ENCODE measurements at places on chromosomes 7 and 10.

- DNase-seq, result no peak
Measured at GRCh38 chr7:108406222-108406890, 49.9 kb downstream of the NRCAM start.

DNA sequence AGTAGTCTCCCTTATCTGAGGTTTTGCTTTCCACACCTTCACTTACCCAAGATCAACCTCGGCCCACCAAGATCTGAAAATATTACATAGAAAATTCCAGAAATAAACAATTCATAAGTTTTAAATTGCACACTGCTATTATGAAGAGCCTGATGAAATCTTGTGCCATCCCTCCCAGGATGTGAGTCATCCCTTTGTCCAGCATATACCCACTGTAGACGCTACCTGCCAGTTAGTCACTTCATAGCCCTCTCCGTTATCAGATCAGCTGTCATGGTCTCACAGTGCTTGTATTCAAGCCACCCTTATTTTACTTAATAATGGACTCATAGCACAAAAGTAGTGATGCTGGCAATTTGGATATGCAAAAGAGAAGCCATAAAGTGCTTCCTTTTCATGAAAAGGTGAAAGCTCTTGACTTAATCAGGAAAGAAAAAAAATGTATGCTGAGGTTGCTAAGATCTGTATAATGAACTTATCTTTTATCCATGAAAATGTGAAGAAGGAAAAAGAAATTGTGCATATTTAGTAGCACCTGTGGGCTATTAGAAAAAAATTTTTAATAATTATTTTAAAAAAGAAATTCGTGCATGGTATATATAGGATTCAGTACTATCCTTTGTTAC, 9.8 kb upstream of the MRPS16 start:
- DNase-seq, result no peak

DNA sequence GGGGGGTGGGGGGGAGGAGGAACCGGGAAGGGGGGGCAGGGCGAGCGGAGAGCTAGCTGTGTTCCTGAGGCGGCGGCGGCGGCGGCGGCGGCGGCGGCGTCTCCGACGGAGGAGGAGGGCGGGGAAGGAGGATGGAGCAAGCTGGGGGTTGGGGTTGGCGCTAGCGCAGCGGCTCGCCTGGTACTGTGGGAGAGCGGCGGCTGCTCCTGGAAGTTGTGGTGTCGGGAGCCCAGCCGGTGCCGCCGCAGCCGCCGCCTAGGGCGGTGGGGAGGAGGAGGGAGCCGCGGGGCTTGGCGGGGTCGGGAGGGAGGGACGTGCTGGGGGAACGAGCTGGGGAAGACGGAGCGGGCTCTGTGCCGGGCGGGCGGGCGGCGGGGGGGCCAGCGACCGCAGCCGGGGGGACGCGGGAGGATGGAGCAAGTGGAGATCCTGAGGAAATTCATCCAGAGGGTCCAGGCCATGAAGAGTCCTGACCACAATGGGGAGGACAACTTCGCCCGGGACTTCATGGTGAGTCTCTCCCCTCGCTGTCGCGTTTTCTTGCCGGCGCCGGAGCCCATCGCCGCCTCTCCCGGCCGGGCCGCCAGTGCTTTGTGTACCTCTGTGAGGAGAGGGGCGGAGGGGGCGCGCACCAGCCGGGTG, at the start of gene PTPN12:
Gene PTPN12, plus strand, starts transcription at position 160 of the 642 bp plus-strand sequence. Its CDS starts 252 bp downstream, at position 412.
- peak; percentile 45 for DNase-seq

DNA sequence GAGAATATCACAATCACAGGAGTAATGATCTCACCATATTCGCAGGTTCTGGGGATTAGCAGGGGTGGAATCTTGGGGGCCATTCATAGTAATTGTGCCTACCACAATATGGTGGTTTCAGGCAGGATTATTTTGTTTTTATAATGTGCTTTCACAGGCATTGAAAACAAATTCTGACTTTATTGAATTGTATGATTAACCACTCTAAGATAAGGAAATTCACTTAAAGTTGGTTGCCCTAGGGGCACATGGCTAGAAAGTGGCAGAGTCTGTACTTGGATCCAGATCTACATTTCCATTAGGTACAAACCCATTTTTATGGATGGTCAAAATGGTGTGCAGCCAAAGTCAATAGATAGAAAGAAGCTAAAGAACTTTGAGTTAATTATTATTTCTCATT, 1.7 kb downstream of the CROT start:
- no peak for DNase-seq

GRCh38 chr7:22931011-22931410, 82.9 kb downstream of the HYCC1 start:
- DNase-seq, result no peak

GRCh38 chr10:133143200-133143533, 16.9 kb upstream of the KNDC1 start:
- DNase-seq, result no peak

DNA sequence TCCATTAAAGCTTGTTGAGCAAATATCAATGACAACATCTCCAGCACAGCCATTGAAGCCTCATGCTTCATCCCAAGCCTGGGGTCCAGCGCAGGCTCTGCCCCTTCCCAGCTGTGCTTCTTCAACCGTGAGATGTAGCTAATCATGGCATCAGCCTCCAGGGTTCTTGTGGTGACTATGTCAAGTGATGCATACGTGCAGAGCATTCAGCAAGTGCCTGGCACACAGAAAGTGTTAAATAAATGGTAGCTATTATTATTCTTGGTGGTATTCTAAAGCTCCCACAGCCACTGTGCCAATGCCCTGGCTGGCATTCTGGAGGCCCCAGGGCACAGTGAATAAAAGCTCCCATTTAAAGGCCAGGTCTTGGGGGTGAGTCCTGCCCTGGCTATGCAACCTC, 146.6 kb downstream of the WDR11 start:
- DNase-seq, result no peak

DNA sequence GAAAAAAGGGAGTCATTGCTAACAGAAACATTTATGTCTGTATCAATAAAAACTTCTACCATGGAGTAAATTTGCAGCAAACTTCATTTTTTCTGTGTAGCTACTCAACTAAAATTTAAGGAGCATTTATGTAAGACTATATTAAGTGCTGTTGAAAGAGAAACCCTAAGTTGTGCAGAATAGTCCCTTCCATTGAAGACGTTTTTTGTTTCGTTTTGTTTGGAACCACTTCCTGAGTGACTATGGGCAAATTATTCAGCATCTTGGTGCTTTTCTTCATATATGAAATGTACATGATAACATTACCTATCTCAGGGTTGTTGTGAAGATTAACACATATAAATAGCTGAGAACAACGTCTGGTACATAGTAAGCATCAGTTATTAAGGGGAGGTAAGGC, 24.3 kb downstream of the SEM1 start:
- no peak for DNase-seq

DNA sequence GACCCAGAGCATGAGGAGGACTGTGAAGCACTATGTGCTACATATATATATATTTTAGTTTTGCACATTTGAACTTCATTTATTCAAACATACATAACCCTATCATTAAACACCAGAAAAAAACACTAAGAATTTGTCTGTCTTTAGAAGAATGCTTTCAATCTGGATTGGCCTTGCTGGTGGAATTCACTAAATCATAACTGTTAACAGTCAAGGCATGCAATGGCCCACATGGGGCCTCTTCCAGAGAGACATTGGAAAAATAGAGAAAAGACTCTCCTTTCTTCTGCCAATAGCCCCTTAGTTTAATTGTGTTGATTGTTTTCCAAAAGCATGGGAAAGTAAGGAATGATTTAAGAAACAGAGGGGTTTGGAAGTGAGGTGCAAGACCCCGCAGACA, 77.9 kb downstream of the MRPL32 start:
- DNase-seq, result no peak

DNA sequence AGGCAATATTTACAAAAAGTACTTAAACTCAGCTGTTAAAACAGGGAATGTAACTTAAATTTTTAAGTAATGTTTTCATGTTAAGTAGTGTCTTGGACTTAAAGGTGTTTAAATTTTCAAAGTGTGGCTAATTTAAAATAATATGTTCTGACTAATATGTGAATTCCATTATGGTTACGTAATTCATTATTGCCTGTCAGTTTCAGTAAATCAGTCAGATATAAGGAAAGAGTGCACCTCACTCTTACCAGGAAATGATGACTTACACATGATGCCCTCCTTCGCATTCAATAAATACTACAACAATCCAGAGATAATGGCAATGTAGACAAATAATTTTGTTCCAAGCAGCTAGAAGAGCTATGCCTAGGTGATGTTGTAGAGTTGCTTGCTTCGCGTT, 69.0 kb upstream of the WNT16 start:
- DNase-seq, result no peak

- DNase-seq, result peak; percentile 70
Measured at GRCh38 chr7:6516387-6516983, 34.8 kb downstream of the GRID2IP start.

DNA sequence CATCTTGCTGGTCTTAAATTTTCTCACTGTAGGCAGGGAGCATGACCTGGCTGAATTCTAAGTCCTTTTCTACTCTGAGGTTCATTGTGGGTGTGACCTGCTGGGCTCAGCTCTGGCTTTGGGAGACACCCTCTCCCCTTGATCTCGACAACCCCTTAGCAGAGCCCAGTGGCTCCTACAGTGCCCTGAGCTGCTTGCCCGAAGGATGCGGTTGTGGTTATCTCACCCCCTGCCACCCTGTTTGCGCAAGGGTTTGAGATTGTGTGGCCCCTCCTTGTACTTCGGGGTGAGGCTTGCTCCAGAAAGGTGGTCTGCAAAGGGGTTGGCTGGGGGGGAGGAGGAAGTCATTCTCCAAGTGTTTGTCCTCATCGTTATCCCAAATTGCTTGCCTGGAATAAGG, 55.3 kb downstream of the TCF7L2 start:
- no peak for DNase-seq

DNA sequence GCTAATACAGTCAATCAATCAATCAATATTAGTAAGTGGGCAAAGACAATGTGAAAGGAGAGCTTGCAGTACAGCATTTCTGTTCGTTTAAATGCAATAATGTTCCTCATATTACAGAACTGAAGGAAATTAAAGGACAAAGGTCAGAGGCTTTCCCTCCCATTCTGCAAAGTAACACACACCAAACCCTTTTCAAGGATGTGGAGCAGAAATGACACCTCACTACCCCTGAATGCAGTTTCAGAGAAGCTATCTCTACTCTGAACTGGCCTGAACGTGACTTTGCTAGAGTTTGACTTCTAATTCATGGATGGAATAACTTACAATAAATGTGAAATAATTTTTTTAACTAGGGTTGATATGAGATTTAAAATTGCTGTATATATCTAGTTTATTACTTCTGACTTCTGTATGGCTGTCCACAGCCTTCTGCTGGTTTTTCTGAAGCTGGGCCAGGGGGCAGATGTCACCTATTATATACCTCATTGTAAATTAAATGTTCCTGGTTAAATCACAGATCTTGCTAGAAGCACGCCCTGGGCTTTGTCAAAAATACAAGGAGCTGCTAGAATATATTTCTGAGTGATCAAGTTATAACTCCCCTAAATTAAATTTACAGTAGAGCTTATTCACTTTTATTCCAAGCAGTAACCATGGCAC, 156.9 kb upstream of the C7orf33 start:
- no peak for DNase-seq

- DNase-seq, result no peak
Measured at GRCh38 chr10:20686015-20686635, 211.0 kb downstream of the NEBL start.

- no peak for DNase-seq
Measured at GRCh38 chr10:5292196-5292735, 72.5 kb upstream of the UCN3 start.

GRCh38 chr7:123204206-123204835, 4.6 kb upstream of the SLC13A1 start:
- no peak for DNase-seq

All from foreskin melanocyte (primary cell).